ENCODE measurements at places on chromosomes 7 and 10.

DNA sequence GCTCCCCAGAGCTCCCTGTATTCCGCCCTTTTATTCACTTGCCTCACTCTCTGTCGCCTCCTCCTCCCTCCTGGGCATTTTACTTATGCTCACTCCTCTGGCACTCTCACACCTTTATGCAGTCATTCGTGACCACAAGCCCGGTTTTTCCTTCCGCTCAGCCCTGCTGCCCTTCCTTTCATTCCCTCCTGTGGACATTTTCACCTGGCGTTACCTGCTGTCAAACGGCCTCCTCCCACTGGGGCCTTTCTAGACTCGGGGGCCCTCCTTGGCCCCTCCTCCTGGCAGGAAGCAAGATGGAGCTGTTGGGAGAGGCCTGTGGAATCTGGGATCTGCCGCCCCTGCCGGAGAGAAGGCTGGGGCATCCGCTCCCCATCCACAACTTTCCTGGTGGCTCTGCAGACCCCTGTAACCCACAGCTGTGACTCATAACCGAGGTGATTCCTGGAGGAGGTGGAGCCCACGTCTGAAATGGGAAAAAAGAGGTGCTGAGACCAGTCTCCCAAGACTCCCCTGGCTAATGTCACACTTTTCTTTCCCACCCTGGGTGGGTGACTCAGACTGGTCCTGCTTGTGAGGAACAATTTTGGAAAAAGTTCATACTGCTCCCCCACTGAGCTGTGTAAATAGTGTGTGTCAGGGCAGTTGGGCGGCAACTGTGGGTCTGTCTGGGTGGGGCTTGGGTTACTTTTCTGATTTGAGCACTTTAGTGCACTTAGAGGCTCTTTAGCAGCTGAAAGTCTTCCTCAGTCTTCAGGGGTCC, 1.2 kb downstream of the VCL start:
- peak; percentile 56 for DNase-seq

DNA sequence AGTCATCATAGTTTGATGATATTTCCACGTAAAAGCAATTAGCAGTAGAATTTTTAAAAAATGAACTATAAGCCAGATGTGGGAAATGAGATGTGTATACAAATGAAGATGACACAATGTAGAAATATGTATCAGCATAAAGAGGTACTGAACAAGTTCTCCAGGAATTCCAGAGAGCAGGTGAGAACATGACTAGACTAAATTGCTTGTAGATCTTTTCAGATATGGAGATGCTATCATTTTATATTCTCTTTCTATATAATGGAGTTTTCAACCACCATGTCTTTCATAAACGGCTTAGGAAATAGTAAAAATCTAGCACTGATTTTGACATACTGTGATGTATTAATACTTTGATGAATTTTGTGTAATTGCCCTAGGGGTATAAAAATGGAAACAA, 130.9 kb downstream of the SEMA3D start:
- no peak for DNase-seq

- DNase-seq, result no peak
Observed at GRCh38 chr10:78502210-78502936, 468.7 kb downstream of the RPS24 start.

DNA sequence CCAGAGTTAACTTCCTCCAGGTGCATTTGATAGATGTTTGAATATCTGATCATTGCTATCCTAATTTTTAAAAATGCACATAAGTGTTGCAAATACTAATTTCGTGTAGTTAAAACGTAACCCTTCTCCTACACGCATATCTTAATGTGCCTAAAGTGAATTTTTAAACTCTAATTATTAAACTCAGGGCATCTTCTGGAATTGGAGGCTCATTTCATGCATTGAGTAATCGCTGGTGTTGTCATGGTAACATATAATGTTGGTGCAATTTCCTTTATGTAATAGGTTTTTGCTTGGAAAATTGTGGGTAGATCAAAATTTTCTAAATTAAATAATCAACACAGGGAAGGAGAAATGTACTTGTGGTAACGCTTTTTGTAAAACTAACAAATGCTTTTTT, 56.2 kb downstream of the ARMC3 start:
- no peak for DNase-seq

DNA sequence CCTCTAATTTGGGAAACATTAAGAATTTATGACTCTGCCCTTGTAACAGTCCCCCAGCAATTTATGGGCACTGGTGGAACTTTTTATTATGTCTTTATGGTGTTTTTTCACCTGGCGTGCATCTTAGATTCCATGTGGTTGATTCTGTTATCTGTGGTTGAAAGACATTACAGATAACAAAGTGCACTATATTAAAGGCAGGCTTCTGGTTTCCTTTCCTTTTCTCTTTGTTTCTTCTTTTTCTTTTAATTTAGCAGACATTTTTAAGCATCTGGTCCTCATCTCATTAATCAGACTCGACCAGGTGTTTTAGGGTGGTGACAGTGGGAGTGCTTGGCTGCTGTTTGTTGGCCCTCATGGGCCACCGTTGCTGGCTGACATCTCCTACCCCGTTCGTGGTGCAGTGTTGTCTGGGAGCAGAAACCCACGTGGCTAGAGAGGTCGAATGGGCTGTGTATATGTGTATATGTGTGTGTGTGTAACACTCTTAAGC, 77.4 kb downstream of the LRMDA start:
- no peak for DNase-seq

DNA sequence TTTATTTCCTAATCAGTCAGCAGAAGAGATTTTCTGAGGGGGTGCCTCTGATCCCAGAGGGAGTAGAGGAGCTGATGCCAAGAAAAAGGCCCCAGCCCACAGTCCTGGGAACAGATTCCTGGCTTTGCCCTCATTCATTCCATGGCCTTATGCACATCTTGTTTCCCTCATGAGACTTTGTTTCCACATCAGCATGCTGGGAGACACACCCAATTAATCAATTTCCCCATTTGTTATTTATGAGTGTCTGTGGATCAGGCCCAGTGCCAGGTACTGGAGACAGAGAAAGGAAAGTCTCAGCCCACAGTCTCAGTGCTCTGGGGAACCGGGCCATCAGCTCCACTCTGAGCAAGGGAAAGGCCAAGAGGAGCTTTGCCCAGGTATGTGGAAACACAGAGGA, 496.2 kb upstream of the ZMIZ1 start:
- no peak for DNase-seq

- DNase-seq, result no peak
Observed at GRCh38 chr7:80054356-80054755, 80.3 kb upstream of the GNAI1 start.

- no peak for DNase-seq
Observed at GRCh38 chr7:1364906-1365570, 94.2 kb downstream of the MICALL2 start.

DNA sequence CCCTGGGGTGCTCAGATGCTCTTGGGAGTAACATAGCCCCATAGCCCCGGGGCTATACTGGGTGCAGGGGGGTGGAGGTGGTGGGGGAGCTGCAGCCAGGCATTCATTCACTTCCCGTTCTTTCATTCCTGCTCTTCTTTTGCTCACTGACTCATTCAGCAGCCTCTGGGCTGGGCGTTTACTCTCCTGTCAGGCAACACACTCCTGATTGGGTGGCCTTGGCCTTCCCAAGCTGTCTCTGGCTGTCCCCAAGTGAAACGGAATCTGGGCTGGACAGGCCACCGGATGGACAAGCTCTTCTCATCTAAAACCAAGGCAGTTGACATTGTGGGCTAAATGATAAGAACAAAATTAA, 34.6 kb downstream of the CHST3 start:
- DNase-seq, result no peak

- no peak for DNase-seq
Observed at GRCh38 chr7:73703225-73703624, 16.2 kb downstream of the STX1A start.

DNA sequence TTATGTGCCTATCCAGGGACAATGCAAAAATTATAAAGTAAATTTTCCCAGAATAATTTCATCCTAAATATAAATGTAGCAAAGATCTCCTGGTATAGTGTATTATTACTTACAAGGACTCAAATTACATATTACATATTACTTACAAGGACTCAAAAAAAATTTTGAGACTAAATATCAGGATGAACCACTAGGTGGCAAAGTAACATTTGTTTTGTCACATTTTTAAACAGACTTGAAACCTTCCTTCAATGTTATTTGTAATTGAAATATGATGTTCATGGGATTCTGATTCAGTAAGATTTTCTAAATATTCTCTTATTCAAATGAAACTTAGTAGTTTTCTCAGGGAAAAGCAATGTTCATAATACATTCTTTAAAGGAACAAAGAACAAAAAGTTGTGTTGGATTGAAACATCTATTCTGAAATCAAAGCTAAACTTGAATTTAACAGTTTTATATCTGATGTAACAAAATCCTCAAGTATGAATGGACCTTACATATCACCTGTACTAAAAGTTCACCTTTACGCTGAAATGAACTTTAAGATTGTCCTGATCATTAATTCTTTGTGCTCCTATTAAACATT, 74.3 kb upstream of the GNAI1 start:
- peak; percentile 64 for DNase-seq

GRCh38 chr10:74107391-74107790, 43.2 kb downstream of the AP3M1 start:
- no peak for DNase-seq

DNA sequence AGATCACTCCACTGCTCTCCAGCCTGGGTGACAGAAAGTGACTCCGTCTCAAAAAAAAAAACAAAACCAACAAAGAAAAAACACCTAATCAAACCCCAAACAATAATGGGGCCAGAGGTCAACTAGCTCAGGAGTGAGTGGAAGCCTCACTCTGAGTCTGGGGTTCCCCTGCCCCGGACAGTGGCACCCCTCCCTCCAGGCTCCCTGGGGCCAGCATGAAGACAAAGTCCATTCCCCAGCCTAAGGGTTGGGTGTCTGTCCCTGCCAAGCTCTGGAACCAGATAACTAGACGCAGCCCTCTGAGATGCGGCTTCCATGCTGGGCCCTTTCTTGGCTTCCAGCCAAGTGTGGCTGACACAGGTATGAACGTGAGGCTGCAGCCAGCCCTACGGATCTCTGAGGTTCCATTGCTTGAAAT, 1.7 kb upstream of the FUOM start:
- DNase-seq, result no peak

DNA sequence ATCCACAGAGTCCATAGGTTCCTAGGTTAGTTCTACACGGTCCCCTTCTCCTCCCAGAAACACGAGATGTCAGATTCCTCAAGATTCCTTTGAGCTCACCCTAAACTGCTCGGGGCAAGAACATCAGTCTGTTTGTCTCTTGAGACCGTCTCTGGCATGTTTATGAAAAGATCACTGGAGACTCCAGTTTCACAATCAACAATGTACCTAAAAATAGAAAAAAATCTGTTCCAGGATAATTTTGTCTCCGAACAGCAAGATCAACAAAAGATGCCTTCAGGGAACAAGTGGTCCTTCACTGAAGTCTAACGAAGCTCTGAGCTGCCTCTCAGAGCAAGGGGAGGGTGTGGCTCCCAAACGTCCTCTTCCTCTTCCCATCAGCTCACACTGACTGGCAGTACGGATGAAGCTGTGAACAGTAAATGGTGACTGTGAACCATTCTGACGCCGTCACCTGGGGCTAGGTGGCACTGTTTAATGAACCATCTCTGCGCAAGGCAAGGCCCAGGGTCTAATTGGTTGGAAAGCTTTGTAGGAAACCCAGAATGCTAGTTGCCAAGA, 156.2 kb upstream of the LYZL1 start:
- DNase-seq, result peak; percentile 95

DNA sequence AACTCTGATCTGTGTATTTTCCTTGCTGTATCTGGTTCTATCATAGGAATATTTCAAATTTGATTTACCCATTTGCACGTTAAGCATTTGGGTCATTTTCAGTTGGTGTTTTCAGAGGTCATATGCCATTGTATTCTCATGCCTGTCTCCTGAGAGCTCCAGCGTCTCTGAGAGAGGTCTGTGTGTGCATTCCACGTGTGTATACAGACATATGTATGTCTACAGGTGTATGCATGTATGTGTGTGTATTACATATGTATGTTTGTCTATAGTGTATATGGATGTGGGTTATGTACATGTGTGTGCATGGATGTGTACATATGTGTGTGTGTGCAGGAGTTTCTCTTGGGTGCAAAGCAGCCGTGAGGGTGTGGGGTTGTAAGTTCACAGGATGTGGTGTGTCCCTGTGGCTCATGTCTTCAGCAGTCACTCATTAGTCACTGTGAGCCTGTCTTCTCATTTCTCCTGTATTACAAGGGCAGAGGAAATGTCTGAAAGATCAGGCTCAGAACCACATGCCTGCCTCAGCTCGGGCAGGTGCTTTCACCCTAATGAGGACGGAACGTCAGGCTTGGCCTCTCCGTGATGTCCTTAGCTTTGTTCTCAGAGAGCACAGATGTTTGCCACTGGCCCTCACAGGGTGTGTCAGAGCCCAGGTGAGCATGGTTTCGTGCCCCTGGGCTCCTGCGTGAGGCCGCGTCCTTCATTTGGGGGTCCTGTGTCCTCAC, 101.6 kb downstream of the NKX6-2 start:
- DNase-seq, result no peak

GRCh38 chr10:120979435-120980278, 128.5 kb downstream of the WDR11 start:
- no peak for DNase-seq

GRCh38 chr7:39516498-39516897, 49.7 kb upstream of the YAE1 start:
- no peak for DNase-seq

- DNase-seq, result no peak
Observed at GRCh38 chr10:876438-876837, 55.1 kb downstream of the LARP4B start.

- DNase-seq, result no peak
Observed at GRCh38 chr7:102286237-102287110, at the start of gene SH2B2. Gene SH2B2, plus strand, starts transcription at chr7:102286868. Its CDS starts 13,683 bp downstream, at chr7:102300551.

- DNase-seq, result no peak
Observed at GRCh38 chr7:117937049-117937752, 64.0 kb upstream of the CTTNBP2 start.

DNA sequence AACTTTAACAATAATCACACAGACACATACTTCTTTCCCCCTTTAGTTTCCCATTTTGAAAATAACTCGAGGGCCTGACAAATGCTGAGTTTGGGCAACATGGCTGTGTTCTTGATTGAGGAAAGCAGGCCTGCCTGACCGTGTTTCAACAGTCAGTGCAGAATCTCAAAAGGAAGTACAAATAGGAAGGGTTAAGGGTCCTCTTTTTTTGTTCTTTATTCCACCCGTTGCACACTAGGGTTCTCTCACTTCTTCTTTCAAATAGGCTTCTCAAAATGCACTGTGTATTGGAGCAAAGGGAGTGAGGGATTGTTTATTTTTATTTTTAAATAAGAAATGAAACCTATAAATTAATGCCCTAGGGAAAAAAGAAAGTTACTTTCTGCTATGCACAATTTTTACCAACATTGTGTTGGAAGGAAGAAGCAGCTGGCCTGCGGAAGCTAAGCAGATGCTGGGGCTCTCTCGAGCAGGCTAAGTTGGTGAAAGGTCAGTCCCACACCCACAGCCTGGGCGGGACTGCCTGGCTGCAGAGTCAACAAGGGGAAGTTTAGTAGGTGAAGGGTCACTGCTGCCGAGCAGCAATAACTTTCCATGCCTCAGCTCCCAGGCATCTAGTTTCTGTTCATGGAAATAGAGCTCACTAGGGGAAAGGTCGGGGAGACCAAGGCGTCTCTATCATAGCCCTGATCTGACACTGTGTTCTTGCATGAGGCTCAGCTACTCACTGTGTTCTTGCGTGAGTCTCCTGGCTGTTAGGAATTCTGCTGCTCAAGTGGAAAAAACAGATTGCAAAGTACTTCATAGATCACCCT, 12.2 kb upstream of the PDK4 start:
- peak; percentile 83 for DNase-seq

- DNase-seq, result peak; percentile 25
Observed at GRCh38 chr10:24513155-24513554, 210.5 kb downstream of the ARHGAP21 start.

Data from foreskin melanocyte (primary cell).